ENCODE measurements at places on chromosomes 1 and 21.

GRCh38 chr21:37253991-37254390, 13.1 kb downstream of the VPS26C start:
- peak; percentile 38 for DNase-seq

DNA sequence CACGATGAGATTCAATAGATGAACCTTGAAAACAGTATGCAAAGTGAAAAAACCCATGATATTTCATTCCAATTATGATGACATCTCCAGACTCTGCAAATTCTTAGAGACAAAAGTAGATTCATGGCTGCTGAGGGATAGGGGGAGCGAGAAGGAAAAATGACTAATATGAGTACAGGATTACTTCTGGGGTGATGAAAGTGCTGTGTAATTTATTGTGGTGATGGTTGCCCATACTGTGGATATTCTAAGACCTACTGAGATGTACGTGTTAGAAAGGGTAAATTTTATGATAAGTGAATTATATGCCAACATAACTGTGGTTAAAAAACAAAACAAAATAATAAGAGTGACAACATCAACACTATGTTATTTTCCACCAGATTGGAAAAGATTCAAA, 18.9 kb upstream of the RGS7 start:
- DNase-seq = peak; percentile 17

DNA sequence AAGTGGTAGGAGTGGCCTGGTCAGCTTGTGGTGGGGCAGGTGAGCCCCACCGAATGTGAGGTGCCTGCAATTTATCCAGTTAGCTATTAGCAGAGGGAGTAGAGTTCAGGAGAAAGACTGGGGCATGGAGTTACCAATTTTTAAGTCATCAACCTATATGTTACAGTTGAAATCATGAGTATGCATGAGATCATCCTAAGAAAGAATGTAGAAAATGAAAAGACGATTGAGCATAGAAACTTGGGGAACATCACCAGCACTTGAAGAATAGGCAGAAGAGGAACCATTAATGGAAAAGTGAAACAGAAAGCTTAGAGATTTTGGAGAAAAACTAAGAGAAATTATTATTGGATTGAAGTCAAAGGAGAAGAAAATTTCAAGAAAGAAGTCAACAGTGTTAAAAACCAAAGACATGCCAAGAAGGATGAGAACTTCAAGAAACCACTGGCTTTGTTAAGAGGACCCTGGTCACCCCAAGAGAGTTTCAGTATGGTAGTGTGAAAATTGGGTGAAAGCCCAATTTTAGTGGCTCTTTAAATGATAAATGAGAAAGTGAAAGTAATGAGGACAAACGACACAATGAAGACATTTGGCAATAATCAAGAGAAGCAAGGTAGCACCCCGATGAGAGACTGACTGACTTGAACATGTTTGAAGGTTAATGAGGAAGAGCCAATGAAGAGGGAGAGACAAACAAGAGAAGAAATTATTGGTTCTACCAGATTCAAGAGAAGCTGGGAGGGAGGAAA, 36.7 kb downstream of the DNASE2B start:
- DNase-seq = peak; percentile 36

DNA sequence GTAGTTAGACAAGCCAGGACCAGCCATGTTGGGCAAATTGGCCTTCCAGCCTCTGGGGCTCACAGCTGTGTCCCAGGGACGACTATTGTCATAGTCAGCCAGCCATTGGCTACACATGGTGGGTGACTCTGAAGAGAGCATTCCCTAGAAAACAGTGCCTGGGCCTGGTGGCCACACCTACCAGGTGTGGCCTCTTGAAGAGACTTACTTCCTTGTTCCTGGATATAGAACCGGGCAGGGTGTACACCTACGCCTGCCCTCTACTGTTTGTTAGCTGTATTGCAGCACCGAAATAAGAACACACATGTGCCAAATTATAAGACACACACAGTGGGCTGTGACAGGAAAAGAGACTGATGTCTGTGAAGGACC, 134.6 kb upstream of the ARHGEF16 start:
- no peak for DNase-seq

- peak; percentile 37 for DNase-seq
Observed at GRCh38 chr1:172321451-172321850, 99.0 kb upstream of the C1orf105 start.

DNA sequence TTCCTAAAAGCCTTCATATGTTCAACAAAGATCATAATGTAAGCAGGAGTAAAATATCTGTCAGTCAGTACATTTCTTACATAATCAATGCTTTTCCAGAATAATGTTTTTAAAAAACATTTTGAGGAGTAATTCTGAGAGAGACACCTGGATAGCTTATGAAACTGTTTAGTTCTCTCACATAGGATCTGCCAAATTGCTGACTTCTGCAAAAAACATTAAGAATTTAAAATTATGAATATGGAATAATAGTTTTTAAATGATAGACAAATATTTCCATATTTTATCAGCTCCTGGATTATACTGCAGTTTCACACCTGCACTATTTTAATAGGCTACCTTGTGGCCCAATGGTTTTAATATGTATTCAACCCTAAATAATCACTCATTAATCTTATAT, 142.7 kb upstream of the RUNX1 start:
- no peak for DNase-seq
